ENCODE measurements at places on chromosomes 5 and 9. TPM values are rescaled to one million over a fixed set of nuclear protein-coding genes. Genes with fewer than 3 reads are reported as not detected.

Gene SPATA31A3
- polyA plus RNA-seq = not detected

Gene PCDHB9
- not detected for polyA plus RNA-seq

Gene BRD9
- 12.7 TPM for polyA plus RNA-seq

Gene INSL4
- not detected for polyA plus RNA-seq

Gene EXOSC2
- 28.6 TPM for polyA plus RNA-seq

Gene PDE8B
- polyA plus RNA-seq = not detected

Gene SNAPC3
- polyA plus RNA-seq = 10.4 TPM

Gene PCDHA1
- not detected for polyA plus RNA-seq

Gene DMRT3
- not detected for polyA plus RNA-seq

Gene FBXO38
- polyA plus RNA-seq = 20.4 TPM

Gene SLC6A7
- not detected for polyA plus RNA-seq

Gene SLC6A18
- not detected for polyA plus RNA-seq

Gene SH3TC2
- polyA plus RNA-seq = not detected

Gene KLHL9
- 12.8 TPM for polyA plus RNA-seq

Gene MSX2
- polyA plus RNA-seq = not detected
